ENCODE measurements at places on chromosomes 1 and 21. TPM values are rescaled to one million over a fixed set of nuclear protein-coding genes. Genes with fewer than 3 reads are reported as not detected.
A peak's percentile ranks its signal among the peaks of the same experiment; 100 is the strongest.

- DNase-seq = no peak
Observed at GRCh38 chr1:92805216-92805615, 20.3 kb upstream of the EVI5 start.

GRCh38 chr1:205211839-205212536 lies 486 bp upstream of the DSTYK start:
- DNase-seq = no peak

DNA sequence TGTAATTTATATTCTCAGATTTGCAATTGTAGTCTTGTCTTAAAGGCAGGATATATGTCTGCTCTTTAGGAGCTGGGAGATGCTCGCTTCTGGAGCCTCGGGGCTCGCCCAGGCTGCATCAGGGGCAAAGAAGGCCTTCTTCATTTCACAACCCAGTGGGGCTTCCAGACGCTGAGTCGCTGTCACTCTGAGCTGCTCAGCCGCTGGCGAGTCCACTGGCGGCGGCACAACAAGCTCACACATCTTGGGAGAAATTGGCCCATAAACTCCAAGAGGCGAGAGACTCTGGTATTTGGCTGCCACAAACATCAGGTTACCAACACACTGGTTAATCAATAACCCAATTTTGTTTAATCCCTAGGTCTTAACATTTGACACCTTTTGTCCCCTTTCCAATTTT lies 216.6 kb downstream of the ATG4C start:
- no peak for DNase-seq

DNA sequence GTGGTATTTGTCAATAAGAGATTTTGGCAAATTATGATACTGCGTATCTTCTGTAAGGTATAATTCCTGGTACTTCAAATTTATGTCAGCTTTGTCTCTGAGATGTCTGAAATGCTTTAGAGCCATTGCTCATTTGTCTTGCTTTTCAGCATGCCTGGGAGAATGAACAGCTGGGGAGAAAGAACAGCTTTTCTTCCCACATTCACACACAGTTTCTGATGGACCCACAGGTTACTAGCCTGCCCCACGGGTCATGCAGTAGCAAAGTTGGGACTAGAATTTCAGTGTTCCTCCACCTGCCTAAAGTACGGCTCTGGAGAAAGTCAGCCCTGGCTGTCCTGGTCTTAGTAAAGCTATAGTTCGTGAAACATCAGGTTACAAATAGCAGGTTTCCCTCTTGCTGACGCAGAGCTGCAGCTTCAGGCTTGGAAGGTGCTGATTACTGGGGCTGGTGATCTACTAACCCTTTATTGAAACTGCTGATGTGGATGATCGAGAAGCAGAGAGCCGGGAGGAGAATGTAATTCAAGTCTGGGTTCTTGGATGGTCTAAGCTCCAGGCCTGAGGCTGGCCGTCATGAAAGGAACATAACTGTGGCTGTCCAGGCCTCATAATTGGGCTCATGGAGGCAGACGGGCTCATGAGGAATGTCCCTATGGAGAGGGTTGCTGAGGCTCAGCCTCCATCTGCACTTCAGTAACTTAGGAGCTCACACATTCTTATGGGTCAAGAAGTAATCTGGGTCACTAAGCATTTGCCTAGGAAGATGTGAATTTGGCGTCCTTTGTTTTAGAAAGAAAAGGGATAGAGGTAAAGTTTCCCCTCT lies 12.4 kb downstream of the GALNT2 start:
- DNase-seq = no peak

DNA sequence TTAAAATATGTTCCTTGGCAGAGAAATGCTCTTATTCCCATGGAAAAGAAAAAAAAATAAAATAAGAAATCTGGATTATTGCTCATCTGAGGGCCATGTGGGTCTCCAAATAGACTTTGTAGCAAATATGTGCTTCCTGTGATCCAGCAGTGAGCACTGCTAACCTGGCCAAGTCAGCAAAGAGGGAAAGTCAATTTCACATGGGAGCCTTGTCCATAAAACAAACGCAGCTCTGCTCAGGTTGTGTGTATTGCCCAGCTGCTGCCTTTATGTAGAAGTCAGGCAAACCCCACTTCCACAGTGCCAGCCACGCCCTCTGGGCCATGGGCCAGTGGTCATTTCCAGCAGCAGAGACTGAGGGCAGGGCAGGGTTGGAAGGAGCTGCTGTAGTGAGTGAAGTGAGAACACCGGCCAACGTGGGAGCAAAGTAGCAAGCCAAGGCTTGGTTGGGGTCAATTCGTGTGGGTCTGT lies 174.3 kb downstream of the LYPLAL1 start:
- DNase-seq = peak; percentile 83

DNA sequence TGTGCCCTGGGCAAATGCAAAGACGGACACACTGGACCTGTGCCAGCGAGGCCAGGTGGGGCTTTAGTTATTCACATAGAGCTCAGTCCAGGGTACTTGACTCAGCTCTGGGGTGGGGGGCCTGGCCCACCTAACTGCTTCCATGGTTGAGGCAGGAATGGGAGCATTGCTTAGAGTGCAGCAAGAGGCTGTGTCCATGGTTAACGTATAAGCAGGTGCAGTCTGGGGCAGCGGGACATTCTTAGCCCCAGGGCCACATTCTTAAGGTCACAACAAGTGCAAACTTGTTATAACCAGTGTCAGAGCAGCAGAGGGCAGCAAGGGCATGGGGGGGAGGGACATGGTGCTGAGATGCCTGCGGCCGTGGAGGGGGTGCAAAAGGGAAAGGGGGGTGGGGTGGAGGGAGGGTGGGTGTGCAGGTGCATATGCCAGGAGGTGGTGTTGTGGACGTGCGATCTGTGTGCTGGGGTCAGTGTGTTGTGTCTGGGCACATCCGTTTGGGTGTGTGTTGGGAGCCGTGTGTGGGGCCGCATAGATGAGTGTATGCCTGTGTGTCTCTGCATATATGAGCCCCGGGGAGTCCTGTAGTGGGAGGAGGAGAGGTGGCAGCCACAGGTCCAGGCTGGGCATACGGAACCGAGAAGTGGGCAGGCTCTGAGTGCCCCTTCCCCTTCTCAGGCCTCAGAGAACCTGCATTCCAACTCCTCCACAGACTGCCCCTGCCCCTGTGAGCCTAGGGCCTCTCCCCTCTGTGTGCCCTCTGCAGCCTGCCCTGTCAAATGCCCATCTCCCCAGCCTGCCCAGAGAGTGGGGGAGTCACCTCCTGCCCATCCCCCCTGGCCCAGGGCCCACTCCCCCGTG lies 8.4 kb downstream of the KCNJ10 start:
- DNase-seq = no peak

CFAP107 gene
- not detected for total RNA-seq

DNA sequence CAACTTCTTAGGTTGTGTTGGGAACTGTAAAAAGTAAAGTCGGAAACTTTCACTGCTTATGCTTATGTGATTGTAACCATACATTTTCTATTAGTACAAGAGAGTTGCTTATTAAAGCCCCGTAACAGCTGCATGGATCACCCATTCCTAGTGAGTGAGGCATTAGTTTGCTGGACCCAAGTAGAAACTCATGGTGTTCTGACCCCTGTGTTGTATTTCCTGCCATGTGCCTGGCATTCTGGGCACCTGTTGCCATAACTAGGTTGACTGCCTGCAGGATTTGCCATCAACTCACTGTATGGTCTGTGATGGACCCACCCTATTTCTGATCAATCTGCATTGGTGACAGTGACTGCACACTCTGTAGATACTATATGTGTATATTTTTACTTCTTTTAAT lies 173.0 kb downstream of the PGBD5 start:
- no peak for DNase-seq

DNA sequence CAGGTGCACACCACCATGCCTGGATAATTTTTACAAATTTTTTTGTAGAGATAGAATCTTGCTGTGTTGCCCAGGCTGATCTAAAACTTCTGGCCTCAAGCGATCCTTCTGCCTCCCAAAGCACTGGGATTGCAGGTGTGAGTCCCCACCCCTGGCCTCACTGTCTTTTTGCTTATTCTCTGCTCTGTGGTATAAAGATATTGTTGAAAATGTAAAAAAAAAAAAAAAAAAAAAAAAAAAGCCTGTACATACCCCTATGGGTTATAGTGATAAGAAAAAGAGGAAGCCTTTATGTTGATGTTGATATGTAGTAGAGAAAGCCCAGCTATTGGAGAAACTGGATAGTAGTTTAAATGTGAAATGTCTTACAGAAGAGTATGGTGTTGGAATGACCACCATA lies 125.8 kb downstream of the XPR1 start:
- no peak for DNase-seq

GRCh38 chr1:4284976-4285375 lies 369.4 kb upstream of the AJAP1 start:
- DNase-seq = no peak

All from posterior vena cava (tissue), 2 donors.